ENCODE measurements at places on chromosomes 12 and 14. TPM values are rescaled to one million over a fixed set of nuclear protein-coding genes. Genes with fewer than 3 reads are reported as not detected.
A peak's percentile ranks its signal among the peaks of the same experiment; 100 is the strongest.

- H3K4me3 ChIP-seq = no peak overlapping the region
- no peak overlapping the region for H3K27ac ChIP-seq
- DNase-seq = no peak
- peaks cover 2% of the 10 kb centered on the region for H3K4me1 ChIP-seq
These were observed 45.1 kb downstream of the TMX1 start for GRCh38 chr14:51285120-51285519.

DNA sequence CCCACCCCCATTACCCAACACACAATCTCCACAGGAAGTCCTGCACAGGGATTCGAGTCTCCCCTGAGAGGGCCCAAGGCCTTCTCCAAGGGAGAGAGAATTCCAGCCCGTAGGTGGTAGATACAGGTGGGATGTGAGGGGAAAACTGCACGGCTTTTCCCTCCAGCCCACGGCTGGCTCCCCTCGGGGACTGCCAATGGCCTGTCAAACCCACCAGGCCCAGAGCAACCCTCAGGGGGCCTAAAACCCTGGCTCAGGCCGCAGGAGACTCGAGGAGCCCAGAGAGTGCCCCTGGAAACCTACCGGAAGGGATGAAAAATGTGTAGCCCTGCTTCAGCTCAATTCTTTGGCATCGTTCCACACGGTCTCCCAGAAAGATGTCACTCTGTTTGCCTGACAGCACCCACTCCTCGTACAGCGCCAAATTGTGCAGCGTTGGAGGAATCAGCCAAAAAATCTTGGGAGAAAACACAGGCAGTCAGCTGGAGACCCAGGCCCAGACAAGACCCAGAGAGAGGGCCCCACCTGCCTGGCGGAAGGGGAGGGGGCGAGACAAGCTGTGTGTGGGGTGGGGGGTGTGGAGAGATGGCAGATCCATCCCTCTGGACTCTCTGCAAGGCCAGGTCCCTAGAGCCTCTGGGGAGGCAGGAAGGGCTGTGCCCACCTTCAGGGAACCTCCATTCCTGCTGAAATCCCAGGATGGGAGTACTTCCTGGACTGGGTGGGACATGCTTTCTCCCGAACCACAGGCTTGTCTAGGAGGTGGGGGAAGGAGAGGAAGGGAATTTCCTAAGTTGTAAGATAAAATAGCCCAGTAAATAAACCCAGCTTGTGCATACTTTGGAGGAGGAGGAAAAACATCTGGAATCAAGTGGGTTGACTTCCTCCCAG lies 48.1 kb downstream of the KDM2B start:
- DNase-seq = no peak
- peaks cover 21% of the 10 kb centered on the region for H3K36me3 ChIP-seq
- no peak overlapping the region for H3K27ac ChIP-seq
- H3K27me3 ChIP-seq = no peaks in the 10 kb centered on the region

Gene FGD6
- 0.70 TPM for total RNA-seq

- no peak overlapping the region for H3K4me3 ChIP-seq
- H3K4me1 ChIP-seq = no peaks in the 10 kb centered on the region
- DNase-seq = no peak
- no peak overlapping the region for H3K27ac ChIP-seq
- H3K27me3 ChIP-seq = no peaks in the 10 kb centered on the region
- H3K36me3 ChIP-seq = no peaks in the 10 kb centered on the region
These were observed 139.3 kb upstream of the LMNTD1 start for GRCh38 chr12:25692115-25693035.

DNA sequence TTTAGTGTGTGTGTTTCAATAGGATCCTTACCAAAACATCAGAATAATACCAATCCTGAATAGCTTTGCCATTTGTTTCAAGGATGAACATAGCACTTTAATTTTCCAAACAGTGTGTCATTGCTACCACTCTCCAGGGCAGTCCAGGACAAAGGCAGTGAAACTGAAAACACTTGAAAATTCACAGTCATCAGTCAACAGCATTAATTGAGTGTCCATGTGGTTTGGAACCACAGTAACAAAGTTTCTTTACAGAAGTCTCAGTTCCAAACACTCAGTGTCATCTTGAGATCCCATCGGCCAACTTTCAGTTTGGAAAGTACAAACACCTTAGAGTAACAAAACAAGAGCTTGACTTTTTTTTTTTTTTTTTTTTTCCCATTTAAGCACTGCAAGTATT lies 228.4 kb upstream of the SOX5 start:
- H3K27me3 ChIP-seq = no peaks in the 10 kb centered on the region
- H3K4me3 ChIP-seq = no peak overlapping the region
- H3K27ac ChIP-seq = no peak overlapping the region

GRCh38 chr14:87934185-87934584 lies 58.8 kb downstream of the GALC start:
- H3K27ac ChIP-seq = no peak overlapping the region
- DNase-seq = no peak
- H3K4me1 ChIP-seq = peaks cover 2% of the 10 kb centered on the region

- no peaks in the 10 kb centered on the region for H3K27me3 ChIP-seq
- no peak for DNase-seq
- no peaks in the 10 kb centered on the region for H3K4me1 ChIP-seq
- no peak overlapping the region for H3K27ac ChIP-seq
- no peaks in the 10 kb centered on the region for H3K36me3 ChIP-seq
These were observed 496.9 kb upstream of the TMEM132C start for GRCh38 chr12:127770118-127770517.

DNA sequence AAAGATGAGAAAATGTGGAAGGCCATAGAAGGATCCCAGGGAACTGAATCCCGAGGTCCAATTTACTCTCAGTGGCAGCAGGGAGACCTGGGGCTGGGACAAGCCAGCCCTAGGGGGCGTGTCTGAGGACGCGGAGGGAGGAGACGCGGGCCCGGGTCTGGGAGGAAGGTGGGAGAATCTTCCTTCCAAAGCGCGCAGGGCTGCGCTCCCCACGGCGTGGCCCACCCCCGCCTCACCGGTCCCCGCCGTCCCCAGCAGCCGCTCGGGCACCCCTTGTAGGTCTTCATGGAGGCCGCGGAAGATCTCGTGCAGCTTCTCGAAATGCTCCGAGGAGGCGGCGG lies 323 bp downstream of the VTI1B start:
- peaks cover 19% of the 10 kb centered on the region for H3K36me3 ChIP-seq
- peak overlapping the region; percentile 76 for H3K27ac ChIP-seq
- peak; percentile 58 for DNase-seq
- no peaks in the 10 kb centered on the region for H3K27me3 ChIP-seq
- H3K4me1 ChIP-seq = peaks cover 28% of the 10 kb centered on the region

Gene FBXO21
- total RNA-seq = 25.8 TPM

- no peaks in the 10 kb centered on the region for H3K36me3 ChIP-seq
- no peaks in the 10 kb centered on the region for H3K4me1 ChIP-seq
- no peak for DNase-seq
- H3K4me3 ChIP-seq = no peak overlapping the region
- H3K27ac ChIP-seq = no peak overlapping the region
- peaks cover 14% of the 10 kb centered on the region for H3K27me3 ChIP-seq
These were observed 4.8 kb downstream of the TNFAIP2 start for GRCh38 chr14:103127861-103128598.

- H3K27me3 ChIP-seq = no peaks in the 10 kb centered on the region
- H3K27ac ChIP-seq = no peak overlapping the region
- H3K4me3 ChIP-seq = no peak overlapping the region
- peaks cover 62% of the 10 kb centered on the region for H3K36me3 ChIP-seq
- no peak for DNase-seq
- peaks cover 18% of the 10 kb centered on the region for H3K4me1 ChIP-seq
These were observed 308.2 kb downstream of the FUT8 start for GRCh38 chr14:65720743-65721142.

- no peaks in the 10 kb centered on the region for H3K36me3 ChIP-seq
- H3K4me1 ChIP-seq = peaks cover 8% of the 10 kb centered on the region
- H3K4me3 ChIP-seq = no peak overlapping the region
- DNase-seq = no peak
These were observed 27.5 kb downstream of the GPRC5A start for GRCh38 chr12:12918781-12919389.

GRCh38 chr12:1839464-1839863 lies 19.1 kb downstream of the LRTM2 start:
- H3K27ac ChIP-seq = no peak overlapping the region
- H3K4me1 ChIP-seq = no peaks in the 10 kb centered on the region
- DNase-seq = no peak
- no peak overlapping the region for H3K4me3 ChIP-seq
- no peaks in the 10 kb centered on the region for H3K36me3 ChIP-seq

Gene FAR2
- total RNA-seq = 7.0 TPM

DNA sequence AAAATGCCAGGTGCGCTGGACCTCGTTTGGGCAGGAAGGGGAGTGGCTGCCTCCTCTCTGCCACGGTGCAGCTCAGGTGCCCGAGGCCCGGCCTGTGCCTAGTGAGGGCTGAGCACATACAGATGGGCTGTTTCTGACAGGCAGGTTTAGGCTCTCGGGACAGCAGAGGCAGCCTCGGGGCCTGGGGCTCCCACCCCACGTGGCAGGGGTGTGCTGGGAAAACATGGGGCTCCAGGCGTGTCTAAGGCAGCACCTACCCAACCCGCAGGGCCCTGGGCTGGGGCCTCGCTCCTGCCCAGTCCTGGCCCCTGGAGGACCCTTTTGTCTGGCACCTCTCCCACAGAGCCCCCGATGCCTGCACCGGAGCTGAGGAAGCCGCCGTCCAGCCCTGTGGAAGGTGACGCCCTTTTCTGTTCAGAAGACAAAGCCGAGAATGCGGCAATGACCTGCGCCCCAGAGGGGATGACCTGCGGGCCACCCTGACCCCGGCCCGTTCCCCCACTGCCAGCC lies 76.4 kb upstream of the GALNT9 start:
- H3K27ac ChIP-seq = no peak overlapping the region
- DNase-seq = no peak
- no peak overlapping the region for H3K4me3 ChIP-seq
- no peaks in the 10 kb centered on the region for H3K36me3 ChIP-seq
- H3K4me1 ChIP-seq = no peaks in the 10 kb centered on the region
- peaks cover 14% of the 10 kb centered on the region for H3K27me3 ChIP-seq

- H3K27ac ChIP-seq = no peak overlapping the region
- H3K4me3 ChIP-seq = no peak overlapping the region
- H3K27me3 ChIP-seq = peaks cover 4% of the 10 kb centered on the region
These were observed 31.8 kb upstream of the CLEC4E start for GRCh38 chr12:8572507-8572906.

- peaks cover 42% of the 10 kb centered on the region for H3K4me1 ChIP-seq
- H3K27ac ChIP-seq = no peak overlapping the region
- DNase-seq = no peak
- H3K4me3 ChIP-seq = peak overlapping the region; percentile 37
These were observed 540 bp downstream of the PAX9 start for GRCh38 chr14:36662258-36662542.

DNA sequence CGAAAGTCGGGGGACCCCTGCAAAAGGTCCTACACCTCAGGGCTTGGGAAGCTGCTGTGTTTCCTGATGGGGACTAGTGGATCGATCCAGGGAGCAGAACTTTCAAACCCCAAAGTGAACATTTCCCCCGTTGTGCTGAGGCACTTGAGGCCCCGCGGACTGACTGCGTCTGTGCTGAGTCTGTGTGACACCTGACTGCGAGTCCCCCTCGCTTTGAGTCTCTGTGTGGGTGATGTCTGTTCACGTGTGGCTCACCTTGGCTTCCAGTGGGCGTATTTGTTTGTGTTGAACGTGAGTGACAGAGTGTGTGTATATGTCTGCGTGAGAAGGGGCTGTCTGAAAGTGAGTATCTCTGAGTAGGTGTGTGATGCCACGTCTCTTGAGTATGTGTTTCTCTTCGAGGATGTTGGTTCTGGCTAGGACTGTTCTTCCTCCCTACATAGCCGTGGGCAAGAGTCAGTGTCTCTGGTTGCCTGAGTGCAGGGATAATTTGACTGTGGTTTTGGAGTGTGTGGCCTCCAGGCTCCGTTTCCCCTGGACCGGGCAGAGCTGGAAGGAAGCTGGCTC lies 1.3 kb downstream of the TEAD4 start:
- peaks cover 10% of the 10 kb centered on the region for H3K4me1 ChIP-seq
- DNase-seq = peak; percentile 11
- H3K36me3 ChIP-seq = no peaks in the 10 kb centered on the region
- H3K27ac ChIP-seq = no peak overlapping the region
